ENCODE measurements at places on chromosomes 6 and 20.

DNA sequence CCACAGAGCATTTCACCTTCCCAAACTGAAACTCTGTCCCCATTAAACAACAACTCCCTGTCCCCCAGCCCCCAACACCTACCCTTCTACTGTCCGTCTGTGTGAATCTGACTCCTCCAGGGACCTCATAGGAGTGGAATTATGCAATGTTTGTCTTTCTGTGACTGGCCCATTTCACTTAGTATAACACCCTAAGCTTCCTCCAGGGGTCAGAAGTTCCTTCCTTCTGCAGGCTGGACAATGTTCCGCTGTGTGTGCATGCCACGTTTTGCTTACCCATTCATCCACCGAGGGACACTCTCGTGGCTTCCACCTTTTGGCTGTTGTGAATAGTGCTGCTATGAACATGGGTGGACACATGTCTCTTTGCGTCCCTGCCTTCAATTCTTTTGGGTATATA is 37.6 kb upstream of the MPC1 start:
- DNase-seq = no peak

DNA sequence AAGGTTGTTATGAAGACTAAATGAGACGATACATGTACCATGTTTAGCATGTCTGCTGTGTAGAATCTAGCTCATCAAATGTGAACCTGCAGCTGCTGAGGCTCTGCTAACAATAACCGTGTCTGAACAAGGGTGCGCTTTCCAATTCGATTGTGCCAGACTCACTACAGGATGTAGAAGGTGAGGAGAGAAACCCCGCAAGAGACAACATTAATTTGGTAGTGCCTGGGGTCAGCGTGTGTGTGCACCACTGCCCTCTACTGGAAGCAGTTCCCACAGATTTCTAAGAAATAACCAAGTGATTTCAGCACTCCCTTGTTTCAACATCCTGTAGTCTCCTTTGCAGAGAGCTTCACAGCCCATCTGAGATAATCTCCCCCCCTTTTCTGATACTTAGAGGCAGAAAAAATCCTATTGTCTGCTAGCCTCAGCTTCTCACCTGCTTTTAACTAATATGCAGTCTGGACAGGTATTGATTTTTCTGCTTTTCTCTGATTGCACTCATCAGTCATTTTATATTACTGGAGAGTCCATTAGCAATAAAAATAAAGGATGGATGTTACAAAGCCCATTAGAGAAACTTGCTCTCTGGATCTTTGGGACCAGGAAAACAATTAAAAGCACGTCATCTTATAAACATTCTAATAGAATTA is 96.7 kb upstream of the BACH2 start:
- DNase-seq = peak; percentile 51

- no peak for DNase-seq
Observed at GRCh38 chr6:3026791-3027626, 27.3 kb downstream of the NQO2 start.

GRCh38 chr20:7411075-7411474 is 529.2 kb downstream of the HAO1 start:
- DNase-seq = no peak

DNA sequence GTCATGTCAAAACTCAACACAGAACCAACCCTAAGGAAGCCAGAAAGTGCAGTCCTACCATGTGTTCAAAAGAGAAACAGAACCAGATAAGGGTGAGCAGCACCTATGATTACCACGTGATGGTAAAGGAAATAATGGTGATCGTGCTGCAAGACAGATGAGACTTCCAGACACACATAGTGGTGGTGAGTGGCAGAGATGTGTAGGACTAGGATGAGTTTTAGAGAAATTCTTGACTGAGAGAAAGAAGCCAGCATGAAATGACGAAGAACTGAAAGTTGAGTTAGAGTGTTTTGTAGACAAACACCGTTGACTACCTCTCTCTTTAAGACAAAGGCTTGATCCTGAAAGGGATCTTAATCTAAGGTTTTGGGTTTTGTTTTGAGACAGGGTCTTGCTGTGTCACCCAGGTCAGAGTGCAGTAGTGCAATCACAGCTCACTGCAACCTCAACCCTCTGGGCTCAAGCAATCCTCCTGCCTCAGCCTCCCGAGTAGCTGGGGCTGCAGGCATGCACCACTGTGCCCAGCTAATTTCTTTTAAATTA is 10.6 kb upstream of the BTBD9 start:
- DNase-seq = no peak

DNA sequence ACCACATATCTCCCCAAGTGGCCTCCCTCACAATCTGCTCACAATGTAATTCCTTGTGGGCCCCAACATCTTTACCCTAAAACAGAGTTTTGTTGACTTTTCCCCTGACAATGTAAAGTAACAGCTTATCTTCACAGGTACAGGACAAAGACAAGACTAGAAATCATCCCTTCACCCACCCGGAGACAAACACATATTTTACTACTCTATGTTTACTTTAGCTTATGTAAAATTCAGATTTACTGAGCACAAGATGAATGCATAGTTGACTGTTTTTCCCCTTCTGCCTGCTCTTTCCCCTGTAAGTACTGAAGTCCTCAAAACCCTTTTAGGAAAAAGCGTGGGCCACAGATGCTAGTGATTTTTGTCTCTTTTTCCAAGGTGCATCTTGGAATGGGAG is 61.0 kb downstream of the RPP21 start:
- DNase-seq = no peak

GRCh38 chr6:118316796-118317384 is 231.2 kb upstream of the PLN start:
- no peak for DNase-seq

- no peak for DNase-seq
Observed at GRCh38 chr20:37610203-37610798, 82.6 kb upstream of the BLCAP start.

- DNase-seq = no peak
Observed at GRCh38 chr6:74609871-74610270, 596.0 kb downstream of the COL12A1 start.

GRCh38 chr6:33954453-33954852 is 150.7 kb upstream of the MLN start:
- no peak for DNase-seq

DNA sequence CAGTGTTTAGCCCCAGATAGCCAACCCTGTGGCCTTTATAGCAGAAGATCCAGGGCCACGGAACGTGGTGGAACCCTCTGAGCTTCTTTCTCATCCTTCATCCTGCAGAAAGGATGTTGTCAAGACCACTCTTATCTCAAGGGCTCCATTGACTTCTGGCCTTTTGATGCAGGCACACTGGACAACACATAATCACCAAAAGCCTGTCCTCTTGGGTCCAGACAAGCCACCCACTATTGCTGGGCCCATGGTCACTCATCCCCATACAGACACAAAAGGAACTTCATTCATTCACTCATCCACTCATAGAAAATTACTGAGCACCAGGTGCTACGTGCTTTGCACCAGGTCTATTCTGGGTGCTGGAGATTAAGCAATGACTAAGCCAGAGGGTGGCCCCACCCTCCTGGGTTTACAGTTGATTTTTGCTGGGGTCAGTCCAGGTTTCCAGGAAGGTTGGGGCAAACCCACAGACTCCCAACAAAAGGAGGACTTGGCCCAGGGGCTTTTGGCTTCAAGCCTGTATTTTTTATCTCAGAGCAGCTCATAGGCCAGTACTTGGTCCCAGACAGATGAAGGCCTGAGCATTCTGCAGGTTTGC is 2.4 kb downstream of the CST8 start:
- DNase-seq = no peak

DNA sequence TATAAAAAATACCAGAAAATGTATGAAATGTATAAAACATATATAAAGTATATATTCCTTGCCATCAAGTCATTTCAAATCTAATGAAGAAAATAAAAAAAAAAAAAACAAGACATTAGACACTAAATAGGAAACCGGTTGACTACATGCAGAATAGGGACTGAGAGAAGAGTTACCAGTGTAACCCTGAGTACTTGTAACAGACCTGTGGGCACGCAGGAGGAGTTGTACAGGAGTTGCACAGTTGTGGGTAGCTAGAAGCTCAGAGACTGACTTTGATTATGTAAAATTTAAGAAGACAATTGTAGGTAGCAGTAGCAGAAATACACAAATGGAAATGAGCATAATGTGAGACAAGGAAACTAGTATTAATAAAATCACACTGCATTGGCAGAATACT is 112.4 kb upstream of the DST start:
- no peak for DNase-seq

- no peak for DNase-seq
Observed at GRCh38 chr6:52546192-52546591, 30.7 kb downstream of the TRAM2 start.

DNA sequence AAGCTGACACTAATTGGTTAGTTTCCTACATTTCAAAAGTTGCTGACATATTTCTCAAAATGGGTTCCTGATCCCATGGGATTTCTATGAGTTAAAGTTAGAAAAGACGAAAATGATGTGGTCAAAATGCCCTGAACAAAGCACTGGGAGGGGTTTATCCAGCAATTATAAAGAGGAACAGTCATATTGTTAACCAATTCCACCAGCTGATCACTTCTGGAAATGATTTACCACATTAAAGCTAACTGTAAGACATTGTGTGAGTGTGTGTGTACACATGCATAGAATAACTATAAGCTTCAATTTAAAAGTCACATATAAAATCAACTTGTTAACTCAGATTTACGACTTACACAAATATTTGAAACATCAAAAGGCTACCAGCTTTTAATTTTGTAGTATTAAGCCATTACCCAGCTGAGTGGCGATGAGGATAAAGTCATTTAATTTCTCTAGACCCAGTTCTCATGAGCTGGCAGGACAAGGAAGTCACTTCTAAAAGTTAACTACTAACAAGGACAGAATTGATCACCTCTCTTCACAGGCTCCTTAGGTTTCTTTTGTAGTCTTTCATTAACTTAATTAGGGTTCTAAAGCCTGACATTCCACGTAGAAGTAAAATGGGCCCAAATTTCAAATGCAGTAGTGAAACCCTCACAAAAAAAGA is 40.4 kb downstream of the MAN1A1 start:
- DNase-seq = no peak

GRCh38 chr20:51014797-51015722 is 7.8 kb downstream of the KCNG1 start:
- DNase-seq = no peak

GRCh38 chr20:3930265-3931206 is 41.3 kb downstream of the PANK2 start:
- DNase-seq = no peak

- no peak for DNase-seq
Observed at GRCh38 chr6:118584911-118585310, 36.8 kb downstream of the PLN start.

GRCh38 chr6:33888183-33888582 is 84.4 kb upstream of the MLN start:
- no peak for DNase-seq

- DNase-seq = no peak
Observed at GRCh38 chr6:83308833-83309232, 115.7 kb downstream of the RWDD2A start.

- no peak for DNase-seq
Observed at GRCh38 chr20:19964289-19965265, 52.6 kb upstream of the NAA20 start.

DNA sequence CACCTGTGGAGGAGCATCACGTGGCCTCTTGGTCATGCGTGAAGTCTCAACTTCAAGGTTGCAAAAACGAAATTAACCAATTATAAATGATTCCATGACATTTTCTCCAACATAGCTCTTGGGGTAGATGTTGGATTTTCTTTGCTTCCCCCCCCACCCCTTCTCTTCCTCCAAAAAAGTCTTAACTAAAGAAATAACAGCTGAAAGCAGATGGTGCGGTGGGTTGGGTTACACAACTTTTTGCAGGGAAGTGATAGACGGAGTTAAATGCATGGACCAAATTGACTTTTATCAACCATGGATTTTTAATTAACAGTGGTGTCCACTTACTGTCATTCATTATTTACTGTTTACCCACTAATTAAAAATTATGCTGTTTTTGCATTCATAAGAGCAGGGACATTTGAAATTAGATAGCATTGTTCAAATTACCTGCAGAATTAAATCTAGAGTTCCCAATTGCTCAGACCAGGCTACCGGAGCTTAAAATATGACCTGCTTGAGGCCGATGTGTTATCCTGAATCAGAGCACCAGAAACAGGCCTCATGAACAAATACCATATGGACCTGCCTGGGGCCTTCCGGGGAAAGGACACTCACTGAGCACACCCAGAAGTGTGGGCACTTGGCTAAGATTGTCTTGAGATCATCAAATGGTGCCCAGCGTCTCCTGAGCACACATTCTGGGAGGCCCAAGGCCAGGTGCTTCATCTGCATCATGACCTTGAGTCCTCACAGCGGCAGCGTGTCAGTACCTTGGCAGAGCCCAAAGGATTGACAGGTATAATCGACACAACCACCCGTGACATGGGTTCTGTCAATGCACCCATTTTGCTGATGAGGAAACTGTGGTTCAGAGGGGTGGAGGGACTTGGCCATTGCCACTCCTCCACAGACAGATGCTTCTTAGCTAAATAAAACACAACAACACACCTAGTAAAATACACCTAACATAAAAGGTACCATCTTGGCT is 41.5 kb downstream of the APCDD1L start:
- no peak for DNase-seq

DNA sequence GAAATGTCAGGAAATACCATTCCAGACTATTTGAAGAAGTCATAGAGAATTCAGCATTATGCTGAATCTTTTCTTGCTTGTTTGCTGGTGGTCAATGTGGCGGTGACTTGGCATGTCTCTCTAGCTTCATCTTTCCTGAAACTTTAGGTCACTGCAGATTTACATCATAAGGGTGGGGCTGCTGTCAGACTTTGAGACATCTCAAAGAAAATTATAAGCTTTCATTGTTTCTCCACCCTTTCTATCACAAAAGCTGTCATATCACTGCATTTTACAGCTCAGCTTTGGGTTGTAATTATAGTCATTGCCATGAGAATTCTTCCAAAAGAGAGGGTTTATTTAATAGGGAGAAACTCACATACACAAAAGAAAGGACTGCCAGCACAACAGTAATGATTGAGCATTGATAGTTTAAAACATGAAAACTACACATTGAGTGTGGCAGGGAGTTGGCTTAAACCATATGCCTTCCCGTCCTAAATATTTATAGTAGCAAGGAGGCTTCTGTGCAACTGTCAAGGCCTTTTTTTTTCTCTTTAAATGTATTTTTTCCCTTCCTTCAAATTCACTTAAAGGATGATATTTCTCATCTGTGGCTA is 44.7 kb upstream of the LRRC1 start:
- no peak for DNase-seq

DNA sequence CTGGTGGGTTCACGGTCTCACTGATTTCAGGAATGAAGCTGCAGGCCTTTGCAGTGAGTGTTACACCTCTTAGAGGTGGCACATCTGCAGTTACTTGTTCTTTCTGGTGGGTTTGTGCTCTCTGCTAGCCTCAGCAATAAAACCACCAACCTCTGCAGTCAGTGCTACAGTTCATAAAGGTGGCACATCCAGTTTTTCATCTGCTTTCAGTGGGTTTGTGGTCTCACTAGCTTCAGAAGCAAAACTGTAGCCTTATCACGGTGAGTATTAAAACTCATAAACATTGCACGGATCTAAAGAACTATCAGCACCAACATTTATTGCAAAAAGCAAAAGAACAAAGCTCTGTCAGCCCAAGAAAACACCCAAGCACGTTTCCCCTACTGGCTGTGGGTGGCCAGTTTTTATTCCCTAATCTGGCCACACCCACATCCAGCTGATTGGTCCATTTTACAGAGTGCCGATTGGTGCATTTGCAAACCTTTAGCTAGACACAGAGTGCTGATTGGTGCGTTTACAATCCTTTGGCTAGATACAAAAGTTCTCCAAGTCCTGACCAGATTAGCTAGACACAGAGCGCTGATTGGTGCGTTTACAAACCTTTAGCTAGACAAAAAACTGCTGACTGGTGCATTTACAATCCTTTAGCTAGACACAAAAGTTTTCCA is 3.4 kb upstream of the TMEM14C start:
- DNase-seq = no peak

Measured in activated naive CD4-positive, alpha-beta T cell (primary cell).